ENCODE measurements at places on chromosomes 3 and 15. TPM values are rescaled to one million over a fixed set of nuclear protein-coding genes. Genes with fewer than 3 reads are reported as not detected.

The ADGRG7 gene
- total RNA-seq, result not detected

The PRSS50 gene
- total RNA-seq, result not detected

The NANOGP8 gene
- total RNA-seq, result 1.3 TPM

The MASP1 gene
- 11.5 TPM for total RNA-seq

The DNAH1 gene
- 11.5 TPM for total RNA-seq

The CACNA1D gene
- 32.1 TPM for total RNA-seq

The EXD1 gene
- total RNA-seq, result not detected

The CADPS gene
- total RNA-seq, result under 0.01 TPM

The ATP10A gene
- 7.2 TPM for total RNA-seq

The CADM2 gene
- total RNA-seq, result 7.4 TPM

The MRPL46 gene
- total RNA-seq, result 19.0 TPM

The GRIP2 gene
- 0.88 TPM for total RNA-seq

The AEN gene
- 11.7 TPM for total RNA-seq

The PTX3 gene
- total RNA-seq, result 94.1 TPM

The IMPG2 gene
- total RNA-seq, result 0.33 TPM

The ANKRD63 gene
- not detected for total RNA-seq

The SPATA12 gene
- not detected for total RNA-seq

The ROBO2 gene
- total RNA-seq, result 1.4 TPM

The RYR3 gene
- 4.2 TPM for total RNA-seq

The CHRD gene
- total RNA-seq, result 12.1 TPM

The ICE2 gene
- total RNA-seq, result 40.7 TPM

The TNFAIP8L3 gene
- total RNA-seq, result 4.0 TPM

The SLC51A gene
- not detected for total RNA-seq

The SYNPR gene
- total RNA-seq, result not detected

The ZNF80 gene
- total RNA-seq, result 0.33 TPM

The EAF1 gene
- 18.7 TPM for total RNA-seq

The SKOR1 gene
- 1.1 TPM for total RNA-seq

The MYL3 gene
- 5.9 TPM for total RNA-seq

The PFN2 gene
- total RNA-seq, result 48.2 TPM

The UMPS gene
- total RNA-seq, result 34.1 TPM

The HYAL3 gene
- total RNA-seq, result 6.4 TPM

The DAZL gene
- not detected for total RNA-seq

The A4GNT gene
- not detected for total RNA-seq

The SLC28A2 gene
- not detected for total RNA-seq

The SLC28A1 gene
- total RNA-seq, result not detected

The BNIP2 gene
- total RNA-seq, result 167 TPM

The LINGO1 gene
- total RNA-seq, result 1.2 TPM

The SPG21 gene
- 92.8 TPM for total RNA-seq

The OR4F15 gene
- not detected for total RNA-seq

The CSTA gene
- total RNA-seq, result 15.7 TPM

The HTR3E gene
- not detected for total RNA-seq

The PP2D1 gene
- not detected for total RNA-seq

The EOMES gene
- 0.48 TPM for total RNA-seq

The THRB gene
- total RNA-seq, result 29.8 TPM

The AGTR1 gene
- total RNA-seq, result 77.9 TPM
